DMS79 treated with DMSO at 0.1 percent for 48 hours (cell line): ENCODE measurements at places on chromosomes 6 and 20.

DNA sequence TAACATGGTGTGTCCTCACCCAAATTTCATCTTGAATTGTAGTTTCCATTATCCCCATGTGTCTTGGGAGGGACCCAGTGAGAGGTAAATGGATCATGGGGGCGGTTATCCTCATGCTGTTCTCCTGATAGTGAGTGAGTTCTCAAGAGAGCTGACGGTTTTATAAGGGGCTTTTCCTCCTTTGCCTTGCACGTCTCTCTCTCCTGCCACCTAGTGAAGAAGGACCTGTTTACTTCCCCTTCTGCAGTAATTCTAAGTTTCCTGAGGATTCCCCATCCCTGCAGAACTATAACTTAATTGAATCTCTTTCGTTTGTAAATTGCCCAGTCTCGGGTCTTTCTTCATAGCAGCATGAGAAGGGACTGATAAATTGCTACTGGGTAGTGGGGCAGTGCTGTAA is 789.3 kb downstream of the FRK start:
- no peak for DNase-seq

- no peak for DNase-seq
These were observed 213.1 kb downstream of the PREX1 start for GRCh38 chr20:48614593-48615274.

- DNase-seq, result no peak
These were observed 1.1 kb upstream of the OPN5 start for GRCh38 chr6:47780510-47781356.

DNA sequence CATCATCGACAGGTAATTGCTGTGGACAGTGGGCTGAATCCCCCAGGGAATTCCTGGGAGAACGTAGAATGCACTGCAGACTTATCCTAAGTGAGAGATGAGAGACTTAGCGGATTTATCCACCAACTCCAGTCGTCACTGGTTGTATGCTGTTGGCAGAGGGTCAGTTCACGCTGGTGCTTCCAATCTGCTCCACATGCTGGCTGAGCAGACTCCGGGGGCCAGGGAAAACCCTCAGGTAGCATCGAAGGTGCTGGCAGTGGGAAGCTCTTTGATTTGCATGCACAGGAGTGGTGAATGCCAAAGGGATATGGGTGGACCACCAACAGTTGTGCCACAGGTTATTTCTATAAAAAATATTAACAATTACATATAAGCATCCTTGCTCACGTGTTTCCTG is 20.2 kb downstream of the TTLL9 start:
- no peak for DNase-seq

DNA sequence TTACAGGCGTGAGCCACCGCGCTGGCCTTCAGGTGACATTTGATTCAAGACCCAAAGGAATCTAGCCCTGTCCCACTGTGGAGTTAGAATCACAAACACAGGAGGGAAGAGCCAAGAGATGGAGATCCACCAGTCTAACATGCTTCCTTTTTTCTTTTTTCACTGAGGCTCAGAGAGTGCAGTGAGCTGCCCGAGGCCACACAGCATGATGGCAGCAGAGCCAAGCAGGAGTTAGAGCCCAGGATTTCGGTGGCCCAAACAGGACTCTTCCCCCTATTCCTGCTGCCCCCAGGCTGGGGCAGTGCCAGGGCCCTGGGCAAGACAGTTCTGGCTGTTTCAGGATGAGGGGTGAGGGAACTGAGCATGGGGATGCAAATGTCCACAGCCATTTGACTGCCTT is 8.1 kb upstream of the SPDEF start:
- no peak for DNase-seq

DNA sequence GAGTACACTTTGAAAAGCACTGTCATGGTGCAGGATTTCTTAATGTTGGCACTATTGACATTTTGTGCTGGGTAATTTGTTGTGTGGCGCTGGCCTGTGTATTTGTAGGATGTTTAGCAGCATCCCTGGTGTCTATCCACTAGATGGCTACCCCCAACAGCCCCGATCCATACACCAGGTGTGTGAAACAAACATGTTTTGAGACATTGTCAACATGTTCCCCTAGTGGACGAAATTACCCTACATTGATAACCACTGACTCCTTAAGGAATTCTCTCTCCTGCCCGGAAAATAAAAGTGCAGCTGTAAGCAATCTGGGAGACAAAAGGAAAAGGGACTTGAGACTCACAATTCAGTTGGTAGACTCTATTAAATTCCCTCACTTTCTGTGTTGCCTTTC is 52.6 kb upstream of the TMEM200A start:
- DNase-seq, result no peak
